ENCODE measurements at places on chromosomes 2 and 18.

DNA sequence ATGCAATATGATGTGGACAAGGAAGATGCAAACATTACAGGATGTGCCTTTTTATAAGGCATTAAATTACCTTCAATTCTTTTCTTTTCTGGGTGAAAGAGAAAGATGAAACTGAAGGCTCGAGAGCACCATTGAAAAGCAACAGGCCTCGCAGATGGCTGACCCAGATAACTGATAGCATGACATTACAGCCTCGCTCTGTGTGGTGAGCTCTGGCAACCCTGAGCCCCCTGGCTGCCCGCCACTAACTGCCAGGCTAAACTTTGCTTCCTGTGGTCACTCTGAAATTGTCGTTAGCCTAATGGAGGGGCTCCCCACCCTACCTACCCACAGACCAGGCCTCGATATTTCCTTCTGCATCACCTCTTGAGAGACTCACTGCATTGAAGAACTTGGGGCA lies 516.8 kb upstream of the FANCL start:
- no peak for DNase-seq

DNA sequence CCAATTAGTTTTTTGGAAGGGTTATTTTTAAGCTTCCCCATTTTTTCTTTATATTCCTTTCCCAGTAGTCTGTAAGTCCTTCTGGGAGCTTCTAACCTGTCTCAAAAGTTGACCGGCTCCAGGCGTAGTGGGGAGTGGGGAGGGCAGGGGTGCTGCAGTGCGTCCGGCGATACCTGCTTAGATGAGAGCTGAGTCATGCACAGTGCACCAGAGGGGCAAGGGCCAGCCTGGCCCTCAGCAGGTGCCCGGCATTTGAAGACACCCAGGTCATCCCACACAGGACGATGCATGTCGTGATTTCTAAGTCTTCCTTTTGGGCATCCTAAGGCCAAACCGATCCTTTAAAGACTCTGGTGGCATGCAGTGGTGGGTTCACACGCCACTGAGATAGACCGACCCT lies 73.4 kb downstream of the TPO start:
- DNase-seq: no peak

- peak; percentile 43 for DNase-seq
Measured at GRCh38 chr2:186569897-186570296, 20.0 kb upstream of the ITGAV start.

GRCh38 chr18:79951545-79952455 lies at the start of gene SLC66A2:
Gene SLC66A2, minus strand, starts transcription at chr18:79951653. Its CDS starts 727 bp downstream, at chr18:79950926.
- peak; percentile 84 for DNase-seq

GRCh38 chr2:190182071-190182524 lies 119.6 kb upstream of the MSTN start:
- DNase-seq: no peak

GRCh38 chr2:234797566-234798250 lies 154.1 kb upstream of the SH3BP4 start:
- DNase-seq: no peak

GRCh38 chr18:43043626-43044025 lies 71.9 kb downstream of the RIT2 start:
- DNase-seq: no peak

DNA sequence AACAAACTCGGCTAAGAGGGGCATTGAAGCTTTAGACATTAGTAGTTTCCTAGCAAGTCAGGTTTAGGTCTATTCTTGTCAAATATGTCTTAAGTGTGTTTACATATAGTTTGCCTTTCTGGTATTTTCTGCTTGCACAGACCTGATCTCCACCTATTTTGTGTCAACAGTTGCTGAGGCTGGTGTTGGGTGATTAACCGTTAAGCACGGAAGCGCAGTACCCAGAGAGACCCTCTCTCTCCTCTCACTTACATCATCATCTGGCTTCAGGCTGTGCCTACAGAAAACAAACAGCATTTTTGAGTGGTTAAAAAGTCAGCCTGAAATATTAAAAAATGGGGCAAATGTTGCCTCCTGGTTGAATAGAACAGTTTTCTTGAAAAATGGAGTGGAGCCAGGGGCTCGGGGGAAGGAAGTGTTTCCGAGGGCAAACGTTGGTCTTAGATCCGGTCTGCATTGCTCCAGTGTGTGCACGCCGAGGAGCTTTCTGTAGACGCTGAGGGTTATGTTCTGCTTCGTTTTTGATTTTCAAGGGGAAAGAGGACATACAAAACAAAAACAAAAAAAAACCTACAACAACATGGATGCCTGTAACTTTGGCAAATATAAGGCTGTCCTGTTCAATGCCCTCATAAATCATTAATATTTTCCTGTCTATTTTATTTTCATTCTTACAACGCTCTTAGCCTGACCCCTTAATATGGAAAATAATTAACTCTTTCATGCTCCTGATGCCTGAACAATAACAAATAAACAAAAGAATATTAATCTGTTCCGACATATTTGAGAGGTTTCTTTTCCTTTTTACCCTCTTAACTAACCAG lies 120.8 kb downstream of the MEIS1 start:
- peak; percentile 45 for DNase-seq

- no peak for DNase-seq
Measured at GRCh38 chr2:82120654-82121053, 1816.1 kb upstream of the LRRTM1 start.

DNA sequence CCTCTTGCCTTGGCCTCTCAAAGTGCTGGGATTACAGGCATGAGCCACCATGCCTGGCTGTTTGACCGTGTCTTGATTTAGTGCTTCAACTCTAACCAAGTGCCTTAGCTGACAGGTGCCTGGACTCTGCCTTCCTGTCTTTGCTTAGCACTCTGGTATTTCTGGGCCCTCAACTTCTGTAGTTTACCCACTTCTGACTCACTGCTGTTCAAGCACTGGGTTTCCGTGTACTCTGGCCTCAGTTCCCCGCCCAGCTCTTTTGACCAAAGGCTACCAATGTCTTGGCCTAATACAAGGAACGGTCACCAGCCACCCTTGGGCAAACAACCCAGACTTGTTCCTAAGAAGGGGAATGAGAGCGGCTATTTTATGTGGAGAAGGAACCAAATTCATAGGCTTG lies 35.7 kb upstream of the CABLES1 start:
- DNase-seq: no peak

GRCh38 chr18:54148151-54148550 lies 76.3 kb downstream of the MBD2 start:
- no peak for DNase-seq

DNA sequence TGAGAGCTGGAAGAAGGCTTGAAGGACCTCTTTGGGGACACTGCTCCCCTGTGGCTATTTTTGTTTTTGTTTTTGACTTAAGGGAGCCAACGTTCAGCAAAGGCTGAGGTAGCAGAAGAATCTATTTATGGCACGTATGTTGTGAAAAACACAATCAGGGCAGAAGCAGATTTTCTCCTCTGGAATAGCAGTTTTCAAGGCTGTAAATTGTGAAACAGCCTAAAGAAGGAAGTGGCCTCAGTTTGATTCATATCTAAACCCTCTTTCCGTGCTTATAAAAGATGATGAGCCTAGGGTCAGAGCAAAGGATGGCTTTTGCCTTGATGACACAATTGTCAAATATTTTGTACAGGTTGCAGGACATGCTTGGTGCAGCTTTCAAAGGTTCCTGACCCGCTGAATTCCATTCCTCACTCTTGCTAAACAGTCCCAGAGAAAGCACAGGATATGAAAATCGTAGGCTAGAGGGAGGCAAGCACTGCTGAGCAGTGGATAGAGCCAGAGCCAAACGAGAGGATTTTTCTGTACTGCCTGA lies 106.2 kb upstream of the DLX2 start:
- DNase-seq: peak; percentile 88

DNA sequence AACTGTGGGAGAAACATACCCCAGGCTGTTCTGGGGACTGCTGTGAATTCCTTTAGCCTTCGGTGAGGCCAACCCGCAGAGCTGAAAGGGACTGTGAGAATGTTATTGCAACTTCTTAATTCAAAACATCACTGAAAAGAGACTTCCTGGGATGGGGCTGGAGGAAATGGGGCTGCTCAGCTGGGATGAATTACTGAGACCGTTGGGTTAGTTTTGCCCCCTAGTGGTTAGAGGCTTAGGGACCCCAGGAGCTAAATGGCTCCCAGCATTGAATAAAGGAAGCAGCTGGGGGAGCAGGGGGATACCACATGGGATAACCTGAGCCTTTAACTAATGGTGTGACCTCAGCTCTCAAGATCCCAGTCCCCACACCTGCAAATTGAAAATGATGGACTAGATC lies 941.1 kb upstream of the FANCL start:
- DNase-seq: peak; percentile 68

GRCh38 chr18:50113726-50114125 lies 81.2 kb downstream of the MYO5B start:
- no peak for DNase-seq

GRCh38 chr2:74873012-74873665 lies 39.2 kb downstream of the HK2 start:
- no peak for DNase-seq

GRCh38 chr2:105272176-105272575 lies 30.6 kb downstream of the GPR45 start:
- DNase-seq: no peak

GRCh38 chr18:74380916-74381315 lies 65.3 kb downstream of the C18orf63 start:
- DNase-seq: no peak

DNA sequence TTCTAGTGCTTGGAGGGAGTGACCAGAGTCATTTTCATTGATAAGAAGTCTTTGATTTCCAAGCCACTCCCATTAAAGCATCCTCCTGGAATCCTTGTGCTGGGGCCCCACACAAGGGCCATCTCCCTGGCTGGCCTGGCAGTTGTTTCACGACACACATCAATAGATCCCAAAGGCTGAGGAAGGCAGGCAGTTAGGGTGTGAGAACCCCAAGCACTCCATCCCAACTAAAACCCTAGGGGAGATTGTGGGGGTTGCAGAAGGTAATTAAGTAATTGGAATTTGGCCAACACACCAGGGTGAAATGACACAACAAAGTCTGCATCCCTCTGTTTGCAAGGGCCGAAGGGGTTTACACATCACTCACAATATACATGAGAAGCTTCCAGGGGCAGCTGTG lies 578.1 kb upstream of the SYT4 start:
- DNase-seq: no peak

GRCh38 chr2:119468154-119468955 lies 36.7 kb downstream of the TMEM37 start:
- peak; percentile 50 for DNase-seq

DNA sequence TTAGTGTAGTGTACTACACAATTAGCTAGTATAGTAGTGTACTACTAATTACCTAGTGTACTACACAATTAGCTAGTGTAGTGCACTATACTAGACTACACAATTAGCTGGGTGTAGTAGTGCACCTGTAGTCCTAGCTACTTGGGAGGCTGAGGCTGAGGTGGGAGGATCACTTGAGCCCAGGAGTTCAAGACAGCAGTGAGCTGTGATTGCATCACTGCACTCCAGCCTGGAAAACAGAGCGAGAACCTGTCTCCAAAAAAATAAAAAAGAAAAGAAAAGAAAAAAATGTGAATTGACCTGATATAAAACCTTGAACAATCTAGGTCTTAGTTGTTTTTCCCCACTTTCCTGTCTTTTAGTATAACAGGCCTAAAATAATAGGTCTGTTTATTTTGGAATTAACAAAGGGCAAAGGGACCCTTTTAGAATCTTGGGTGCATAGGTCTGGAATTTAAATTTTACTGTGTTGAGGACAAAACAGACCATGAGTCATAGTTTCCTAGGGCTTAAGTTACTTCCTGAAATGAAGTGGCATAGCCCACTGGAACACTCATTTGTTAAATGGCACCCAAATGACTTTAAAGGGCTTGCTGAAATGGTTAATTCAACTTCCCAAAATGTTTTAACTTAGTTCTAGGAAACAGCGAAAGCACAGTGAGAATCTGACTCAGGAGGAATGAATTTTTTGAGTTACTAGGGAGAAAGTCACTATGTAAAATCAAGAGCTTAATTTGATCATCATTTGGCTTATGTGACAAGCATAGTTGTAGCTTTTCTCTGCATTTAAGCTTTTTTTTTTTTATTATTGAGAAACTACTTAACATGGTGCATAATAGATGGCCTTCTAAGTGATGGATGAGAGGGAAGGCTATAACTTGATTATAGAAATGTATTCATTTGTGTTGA lies 50.7 kb upstream of the ARL5A start:
- DNase-seq: peak; percentile 30

- no peak for DNase-seq
Measured at GRCh38 chr2:176072951-176073904, 10.5 kb downstream of the EVX2 start.

GRCh38 chr2:71460595-71461303 lies 7.4 kb downstream of the DYSF start:
- DNase-seq: peak; percentile 58

GRCh38 chr2:60119778-60120177 lies 433.7 kb downstream of the BCL11A start:
- DNase-seq: no peak

DNA sequence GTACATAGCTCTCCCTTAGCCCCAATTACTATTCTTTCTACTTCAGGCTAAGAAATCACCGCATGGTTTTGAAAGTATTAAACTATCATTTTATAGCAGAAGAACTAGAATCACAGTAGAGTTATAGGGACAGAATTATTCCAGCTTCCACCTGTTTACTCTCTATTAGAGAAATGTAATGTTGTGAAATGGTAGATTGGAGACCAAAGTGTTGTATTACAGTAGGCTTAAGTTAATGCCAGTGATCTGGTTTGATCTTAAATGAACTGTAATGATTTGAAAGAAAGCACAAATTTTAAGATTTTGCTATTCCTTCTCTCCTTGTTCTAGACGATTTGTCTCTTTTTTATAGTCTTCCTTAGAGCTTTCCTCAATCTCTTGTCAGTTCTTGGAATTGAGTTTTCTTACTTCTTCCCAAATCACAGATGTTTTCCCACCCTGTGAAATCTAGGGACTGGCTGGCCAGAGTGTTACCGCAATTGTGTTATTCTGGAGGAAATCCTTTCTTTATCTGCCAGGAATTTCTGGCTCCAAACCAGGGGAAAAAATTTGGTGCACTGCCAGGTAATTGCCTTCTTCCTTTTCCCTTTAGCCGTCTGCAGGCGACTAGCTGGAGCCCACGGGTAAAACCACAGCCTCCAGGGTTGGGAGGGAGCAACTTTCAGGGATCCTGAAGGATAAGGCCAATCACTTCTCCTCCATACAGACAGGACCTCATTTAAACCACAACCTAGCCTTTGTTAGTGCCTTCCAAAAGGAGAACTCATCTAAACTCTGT lies 51.7 kb downstream of the NOP58 start:
- DNase-seq: peak; percentile 69

DNA sequence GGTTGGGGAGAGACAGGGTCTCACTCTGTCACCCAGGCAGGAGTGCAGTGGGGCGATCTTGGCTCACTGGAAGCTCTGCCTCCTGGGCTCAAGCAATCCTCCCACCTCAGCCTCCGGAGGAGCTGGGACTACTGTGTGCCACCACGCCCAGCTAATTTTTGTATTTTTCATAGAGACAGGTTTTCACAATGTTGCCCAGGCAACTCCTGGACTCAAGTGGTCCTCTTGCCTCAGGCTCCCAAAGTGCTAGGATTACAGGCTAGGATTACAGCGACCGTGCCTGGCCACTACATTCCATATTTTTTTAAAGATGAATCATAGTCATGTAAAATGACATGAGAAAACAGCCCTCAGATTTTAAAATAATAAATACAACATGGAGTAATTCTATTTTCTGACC lies 32.3 kb downstream of the CWC22 start:
- peak; percentile 40 for DNase-seq

GRCh38 chr2:192245329-192245728 lies 50.6 kb upstream of the TMEFF2 start:
- DNase-seq: peak; percentile 40

All from choroid plexus epithelial cell (primary cell).